A549 treated with CpdA at 1 μM for 4 hours (cell line): ENCODE measurements at places on chromosomes 13 and 19. TPM values are rescaled to one million over a fixed set of nuclear protein-coding genes. Genes with fewer than 3 reads are reported as not detected.

Gene IGFL3
- total RNA-seq = 0.17 to 0.38 TPM (median 0.24 TPM) in 3 of 5 replicates, not detected in the others

Gene KISS1R
- total RNA-seq = 0.38 to 0.48 TPM (median 0.46 TPM) in 4 of 5 replicates, not detected in the other

Gene ALOX5AP
- 2.3 to 3.3 TPM (median 2.6 TPM) in 5 replicates for total RNA-seq

Gene ZNF486
- total RNA-seq = not detected in 5 replicates

Gene NCAN
- total RNA-seq = 0.03 to 0.20 TPM (median 0.11 TPM) in 4 of 5 replicates, not detected in the other

Gene C19orf73
- 1.2 to 2.5 TPM (median 1.8 TPM) in 5 replicates for total RNA-seq

Gene GPR42
- not detected in 5 replicates for total RNA-seq

Gene FCHO1
- total RNA-seq = 17.9 to 22.4 TPM (median 19.8 TPM) in 5 replicates

Gene KLK2
- 0.03 TPM in 1 of 5 replicates, not detected in the others for total RNA-seq

Gene ANKRD24
- total RNA-seq = 0.12 to 0.28 TPM (median 0.21 TPM) in 5 replicates

Gene R3HDM4
- 26.7 to 41.0 TPM (median 37.5 TPM) in 5 replicates for total RNA-seq

Gene CAPN12
- total RNA-seq = 4.8 to 7.1 TPM (median 5.9 TPM) in 5 replicates

Gene LYPD3
- 0.47 to 0.79 TPM (median 0.70 TPM) in 5 replicates for total RNA-seq

Gene KCNJ14
- total RNA-seq = 1.4 to 2.0 TPM (median 1.6 TPM) in 5 replicates

Gene DAND5
- 0.09 to 0.16 TPM in 2 of 5 replicates, not detected in the others for total RNA-seq

Gene C19orf38
- 0.15 to 0.26 TPM (median 0.22 TPM) in 4 of 5 replicates, not detected in the other for total RNA-seq

Gene AMER2
- not detected in 5 replicates for total RNA-seq

Gene TNFSF9
- 4.1 to 9.2 TPM (median 7.2 TPM) in 5 replicates for total RNA-seq

Gene ABCC4
- 15.3 to 21.6 TPM (median 17.9 TPM) in 5 replicates for total RNA-seq

Gene PCSK4
- total RNA-seq = 0.62 to 1.0 TPM (median 0.86 TPM) in 5 replicates

Gene ERICH6B
- total RNA-seq = not detected in 5 replicates

Gene PRR12
- total RNA-seq = 26.3 to 33.5 TPM (median 29.6 TPM) in 5 replicates

Gene LILRA1
- total RNA-seq = not detected in 5 replicates

Gene NXNL1
- total RNA-seq = not detected in 5 replicates

Gene THSD1
- 9.4 to 11.7 TPM (median 9.6 TPM) in 5 replicates for total RNA-seq

Gene ITPKC
- total RNA-seq = 15.6 to 19.0 TPM (median 18.5 TPM) in 5 replicates

Gene KLK4
- 0.14 to 0.22 TPM in 2 of 5 replicates, not detected in the others for total RNA-seq
